ENCODE measurements at places on chromosomes 6 and 20. TPM values are rescaled to one million over a fixed set of nuclear protein-coding genes. Genes with fewer than 3 reads are reported as not detected.

The SPAG4 gene
- 14.2 TPM for total RNA-seq

The ELOVL2 gene
- 0.32 TPM for total RNA-seq

GRCh38 chr20:32980990-32981389 is 23.2 kb downstream of the SUN5 start:
- no peak for DNase-seq
- no peak overlapping the region for H3K4me3 ChIP-seq
- no peak overlapping the region for H3K27ac ChIP-seq
- H3K27me3 ChIP-seq: no peaks in the 10 kb centered on the region
- no peaks in the 10 kb centered on the region for H3K36me3 ChIP-seq

- no peaks in the 10 kb centered on the region for H3K27me3 ChIP-seq
- H3K27ac ChIP-seq: no peak overlapping the region
- H3K36me3 ChIP-seq: no peaks in the 10 kb centered on the region
- 0 out of 2 replicates have a peak, but pooled peaks cover 9% of the 10 kb centered on the region for H3K4me1 ChIP-seq
These were observed 103.6 kb downstream of the CDYL start for GRCh38 chr6:4879741-4880275.

DNA sequence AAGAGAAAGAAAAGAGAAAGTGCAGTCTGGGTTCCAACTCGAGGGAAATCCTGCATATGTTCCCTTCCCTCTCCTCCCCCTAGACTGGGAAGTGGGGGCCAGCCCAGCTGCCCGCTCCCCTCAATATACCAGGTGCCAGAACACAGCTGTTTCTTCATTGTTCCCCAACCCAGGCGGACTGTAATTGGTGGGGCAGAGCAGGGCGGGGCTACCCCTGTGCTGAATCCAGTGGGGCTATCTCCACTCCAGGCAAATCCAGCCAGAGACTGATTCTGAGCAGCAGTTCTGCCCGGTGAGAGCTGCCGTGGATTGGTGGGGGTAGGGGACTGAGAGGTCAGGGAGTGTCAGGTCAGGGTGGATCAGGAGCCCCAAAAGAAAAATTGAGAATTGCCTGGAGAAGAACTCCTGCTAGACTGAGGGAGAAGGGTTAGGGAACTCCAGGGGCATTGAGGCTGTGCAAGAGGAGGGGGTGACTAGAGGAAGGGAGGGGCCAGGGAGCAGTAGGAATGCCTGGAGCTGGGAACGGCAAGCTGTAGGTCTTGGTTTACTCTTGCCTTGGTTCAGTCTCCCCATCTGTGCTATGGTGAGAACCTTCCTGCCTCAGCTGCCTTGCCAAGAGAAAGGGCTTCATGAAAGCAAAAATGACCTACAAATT is at the start of gene MYMX:
TSS of gene MYMX (plus strand) at position 250 of the 655 bp plus-strand sequence. CDS start 546 bp downstream, outside the sequence.
- peaks cover 5% of the 10 kb centered on the region for H3K27me3 ChIP-seq
- DNase-seq: no peak
- H3K4me1 ChIP-seq: peaks cover 19% of the 10 kb centered on the region
- H3K4me3 ChIP-seq: no peak within 1 kb of the TSS

GRCh38 chr6:113644861-113645575 is 212.1 kb upstream of the MARCKS start:
- H3K27me3 ChIP-seq: no peaks in the 10 kb centered on the region
- no peak overlapping the region for H3K4me3 ChIP-seq
- H3K27ac ChIP-seq: peak overlapping the region; percentile 89
- DNase-seq: peak; percentile 95

DNA sequence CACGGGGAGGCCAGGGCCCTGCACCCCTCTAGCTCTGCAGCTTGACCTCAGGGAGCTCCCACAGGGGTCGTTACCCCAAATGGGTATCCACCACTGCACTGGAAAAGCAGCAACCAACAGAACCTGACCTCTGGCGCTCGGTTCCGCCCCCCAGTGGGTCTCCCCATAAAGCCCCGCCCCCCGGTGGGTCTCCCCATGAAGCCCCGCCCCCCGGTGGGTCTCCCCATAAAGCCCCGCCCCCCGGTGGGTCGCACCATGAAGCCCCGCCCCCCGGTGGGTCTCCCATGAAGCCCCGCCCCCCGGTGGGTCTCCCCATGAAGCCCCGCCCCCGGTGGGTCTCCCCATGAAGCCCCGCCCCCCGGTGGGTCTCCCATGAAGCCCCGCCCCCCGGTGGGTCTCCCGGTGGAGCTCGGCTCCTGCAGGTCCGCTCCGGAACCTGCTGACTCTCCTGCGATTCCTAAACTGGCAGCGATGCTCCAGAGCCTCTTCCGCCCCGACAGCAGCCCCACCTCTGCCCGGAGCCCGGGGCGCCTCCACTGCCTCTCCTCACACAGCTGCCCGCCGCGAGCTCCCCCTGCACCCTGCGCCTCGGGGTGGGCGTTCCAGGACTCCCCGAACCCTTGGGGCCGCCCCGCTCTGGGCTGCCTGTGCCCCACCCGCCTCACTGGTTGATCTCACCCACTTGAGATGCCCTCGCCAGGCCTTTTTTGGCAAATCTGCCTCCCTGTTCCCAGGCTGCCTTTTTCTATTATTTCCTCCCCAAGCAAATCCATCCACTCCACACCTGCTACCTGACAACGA is 12.1 kb downstream of the SLC2A4RG start:
- no peak for DNase-seq
- H3K4me3 ChIP-seq: no peak overlapping the region
- no peaks in the 10 kb centered on the region for H3K27me3 ChIP-seq
- no peak overlapping the region for H3K27ac ChIP-seq
- H3K4me1 ChIP-seq: no peaks in the 10 kb centered on the region

Measured in GM23248 (cell line).